ENCODE measurements at places on chromosomes 5 and 9. TPM values are rescaled to one million over a fixed set of nuclear protein-coding genes. Genes with fewer than 3 reads are reported as not detected.

GRCh38 chr5:31853398-31854135, 214.6 kb downstream of the PDZD2 start:
- peak; percentile 32 for DNase-seq

TNFSF15 gene
- total RNA-seq = 0.26 TPM

DNA sequence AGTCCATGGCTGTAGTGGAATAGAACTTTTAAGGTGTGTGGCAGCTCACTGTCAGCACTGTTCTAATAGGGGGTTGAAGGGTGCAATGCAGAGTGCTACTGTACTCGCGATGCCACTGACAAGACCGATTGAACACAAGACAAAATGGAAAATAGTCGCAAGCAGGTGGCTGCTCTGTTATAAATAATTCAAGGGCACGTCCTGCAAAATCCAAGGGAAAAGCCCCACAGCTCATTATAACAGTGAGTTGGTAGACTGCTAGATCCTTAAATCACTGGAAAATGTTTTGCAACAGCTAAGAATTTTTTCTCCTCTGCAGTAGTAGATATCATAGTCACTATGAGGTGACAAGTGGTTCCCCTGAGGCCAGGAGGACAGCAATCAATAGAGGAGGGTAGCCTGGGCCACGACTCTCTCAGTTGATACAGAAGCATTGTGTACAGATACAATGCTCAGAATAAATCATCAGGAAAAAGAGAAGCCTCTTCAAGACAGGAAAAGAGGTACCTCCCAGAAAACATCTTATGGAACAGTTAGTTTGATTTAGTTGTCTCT, 926.3 kb downstream of the TLE4 start:
- DNase-seq = no peak

GRCh38 chr5:78879516-78879915, 105.6 kb downstream of the ARSB start:
- DNase-seq = no peak

DNA sequence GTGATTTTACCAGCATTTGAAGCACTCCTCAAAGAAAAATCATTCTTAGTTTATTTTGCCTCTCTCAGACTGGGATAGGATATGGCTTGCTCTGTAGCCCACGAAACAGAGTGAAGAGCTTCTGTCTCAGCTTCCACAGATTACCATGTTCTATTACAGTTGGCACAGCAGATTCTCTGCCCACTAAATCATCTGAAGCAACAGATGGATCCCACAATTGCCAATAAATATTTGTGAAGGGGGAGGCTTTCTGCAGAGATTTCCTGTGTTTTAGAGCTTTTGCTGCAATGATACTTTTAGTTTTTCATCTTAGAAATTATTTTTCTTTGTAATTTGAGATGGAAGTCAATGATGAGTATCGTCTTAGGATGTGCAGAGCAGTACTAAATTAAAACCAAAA, 12.3 kb upstream of the MAP3K1 start:
- DNase-seq = no peak

DNA sequence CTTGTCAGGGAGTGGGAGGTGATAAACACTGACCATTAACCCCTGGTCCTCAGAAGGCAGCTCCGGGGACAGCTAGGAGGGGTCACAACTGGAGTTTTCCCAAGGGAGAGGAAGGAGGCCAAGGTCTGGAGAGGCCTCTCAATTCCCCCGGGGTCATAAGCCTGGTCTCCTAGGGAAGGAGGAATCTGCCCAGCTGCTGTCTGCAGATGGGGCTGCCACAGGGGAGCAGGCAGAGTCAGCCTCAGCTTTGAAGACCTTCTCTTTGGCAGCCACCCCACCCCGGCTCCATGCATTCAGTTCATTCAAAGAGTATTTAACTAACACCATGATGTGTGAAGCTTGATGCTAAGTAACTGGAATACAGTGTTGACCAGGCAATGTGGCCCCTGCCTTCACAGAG, 74.6 kb upstream of the HSPA9 start:
- no peak for DNase-seq

ARHGAP26 gene
- total RNA-seq = 16.0 TPM

- no peak for DNase-seq
Observed at GRCh38 chr5:137055271-137055872, 443.8 kb downstream of the SPOCK1 start.

GRCh38 chr5:107766972-107767371, 96.2 kb upstream of the EFNA5 start:
- no peak for DNase-seq

DNA sequence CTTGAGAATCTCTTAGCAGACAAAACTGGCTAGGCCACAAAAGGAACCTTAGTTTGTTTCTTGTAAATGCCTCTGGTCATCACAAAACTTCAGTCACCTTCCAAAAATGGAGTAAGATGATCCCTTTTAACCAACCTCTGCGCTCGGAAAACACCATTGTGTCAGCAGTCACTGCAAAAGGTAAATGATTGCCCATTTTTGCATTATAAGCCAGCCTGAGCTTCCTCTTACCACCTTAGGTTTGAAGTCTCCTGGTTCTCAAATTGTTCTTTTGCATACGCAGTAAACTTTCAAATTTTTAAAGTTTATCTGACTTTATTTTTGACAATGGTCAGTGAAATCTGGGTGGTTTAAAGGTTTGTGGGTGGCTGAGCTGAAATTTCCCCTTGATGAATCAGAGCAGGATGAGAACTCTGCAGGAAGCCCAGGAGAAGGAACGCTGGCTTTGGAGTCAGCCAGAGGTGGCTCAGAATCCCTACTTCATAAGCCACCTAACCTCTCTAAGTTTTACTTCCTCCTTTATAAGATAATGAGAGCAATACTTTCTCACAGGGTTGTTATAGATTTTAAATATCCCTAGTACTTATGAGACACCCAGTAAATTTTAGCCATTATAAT, 131.4 kb downstream of the MED10 start:
- no peak for DNase-seq

- no peak for DNase-seq
Observed at GRCh38 chr5:31754741-31755675, 116.1 kb downstream of the PDZD2 start.

DNA sequence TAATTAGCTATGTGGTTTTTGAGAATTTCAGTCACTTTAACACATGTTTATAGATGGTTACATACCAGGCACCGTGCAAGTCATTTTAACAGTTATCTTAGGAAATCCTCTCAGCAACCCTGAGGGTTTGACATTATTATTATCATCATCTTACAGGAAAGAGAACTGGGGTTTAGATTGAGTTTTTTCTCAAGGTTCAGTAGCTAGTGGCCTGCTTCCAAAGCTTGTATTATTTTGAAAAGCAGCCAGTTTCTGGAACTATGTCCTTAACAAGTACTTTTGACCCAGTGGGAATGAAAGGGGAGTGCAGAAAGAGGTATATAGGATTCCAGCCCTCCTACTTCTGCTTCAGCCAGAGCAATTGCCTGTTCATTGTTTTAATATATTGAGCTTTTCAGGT, 157.5 kb downstream of the COMMD10 start:
- no peak for DNase-seq

DNA sequence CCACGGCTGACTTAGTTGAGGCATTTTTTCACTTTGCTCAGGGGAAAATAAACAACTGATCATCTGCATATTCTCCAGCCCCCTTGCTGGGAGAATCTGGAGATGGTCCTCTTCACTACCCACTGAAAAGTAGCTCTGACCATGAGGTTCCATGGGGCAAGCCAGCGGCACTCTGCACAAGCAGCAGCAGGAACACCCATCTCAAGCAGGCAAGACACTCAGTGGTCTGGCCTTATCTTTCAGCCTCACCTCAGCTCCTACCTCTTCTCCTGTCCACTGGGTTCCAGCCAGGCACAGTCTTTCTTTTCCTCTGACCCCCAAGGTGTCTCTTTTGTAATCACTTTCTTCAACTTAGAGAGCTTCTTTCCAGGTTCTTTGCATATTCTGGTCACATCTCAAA, 280.8 kb upstream of the GRIA1 start:
- no peak for DNase-seq

DNA sequence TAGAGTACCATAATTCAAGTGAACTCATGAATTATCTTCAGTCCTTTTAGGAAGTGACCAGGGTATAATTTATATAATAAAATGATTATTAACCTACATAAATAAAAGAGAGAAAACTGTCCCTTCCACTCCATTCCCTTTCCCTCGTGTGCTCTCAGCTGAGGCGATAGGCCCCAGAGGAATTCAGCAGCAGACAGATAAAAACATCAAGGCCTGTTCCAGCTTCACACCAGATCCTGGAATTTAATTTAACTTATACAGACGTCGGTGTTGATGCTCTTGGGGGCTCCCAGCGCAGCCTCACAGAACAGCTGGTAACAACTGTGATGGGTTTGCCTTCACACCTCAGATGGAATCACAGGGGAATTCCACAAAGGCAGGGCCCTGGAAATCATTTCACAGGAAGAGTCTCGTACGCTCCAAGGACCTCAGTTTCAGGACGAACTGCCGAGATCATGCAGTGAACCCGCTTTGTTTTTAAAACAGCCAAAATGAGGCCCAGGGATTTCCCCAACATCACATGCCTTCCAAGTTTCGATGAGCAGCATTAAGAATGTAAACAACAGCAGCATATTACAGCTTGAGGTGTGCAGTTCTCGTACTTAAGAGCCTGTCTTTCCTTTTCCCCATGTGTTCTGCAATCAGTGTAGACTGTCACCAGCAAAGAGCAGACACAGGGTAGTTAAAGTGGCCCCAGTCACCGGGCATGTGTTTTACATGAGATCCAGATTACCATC, 73.6 kb upstream of the ALDH1B1 start:
- no peak for DNase-seq

GRCh38 chr9:74960561-74960960, 7.8 kb upstream of the C9orf40 start:
- DNase-seq = peak; percentile 27

CLIC3 gene
- 160 TPM for total RNA-seq

- DNase-seq = no peak
Observed at GRCh38 chr9:94029932-94030317, 54.3 kb upstream of the PTPDC1 start.

PCDHGB4 gene
- 8.7 TPM for total RNA-seq
